ENCODE measurements at places on chromosomes 11 and 22.

DNA sequence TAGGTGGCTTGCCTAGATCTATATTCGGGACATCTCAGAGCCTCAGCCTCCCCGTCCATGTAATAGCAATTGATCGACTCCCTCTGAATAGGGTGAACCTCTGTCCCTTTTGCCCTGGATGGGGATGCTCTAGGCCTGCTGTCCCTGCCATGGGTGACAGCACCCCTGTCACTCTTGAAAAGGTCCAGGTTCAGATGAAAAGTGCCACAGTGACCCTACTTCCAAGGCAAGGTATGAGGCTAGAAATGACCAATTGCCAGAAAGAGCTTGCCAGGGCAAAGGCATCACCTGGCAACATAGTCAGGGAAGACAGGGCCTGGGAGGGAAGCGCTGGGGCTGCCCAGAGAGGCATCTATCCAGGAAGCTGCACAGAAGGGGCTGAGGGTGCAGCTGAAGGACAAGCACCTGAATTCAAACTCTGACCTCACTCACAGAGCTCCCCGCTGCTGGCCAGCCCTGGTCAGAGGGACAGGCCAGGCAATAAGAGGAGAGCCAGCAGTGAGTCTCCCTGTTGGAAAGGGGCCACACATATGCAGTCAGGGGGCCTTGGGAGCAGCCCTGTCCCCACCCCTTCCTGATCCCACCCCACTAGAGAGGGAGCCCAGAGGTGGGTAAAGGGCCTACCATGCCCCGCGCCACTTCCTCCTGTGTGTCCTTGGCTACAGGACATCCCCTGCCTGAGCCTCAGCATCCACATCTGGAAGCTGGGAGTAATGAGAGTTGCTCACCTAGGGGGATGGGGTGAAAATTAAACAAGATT lies 9.0 kb upstream of the APOBEC3A start:
- no peak for DNase-seq

DNA sequence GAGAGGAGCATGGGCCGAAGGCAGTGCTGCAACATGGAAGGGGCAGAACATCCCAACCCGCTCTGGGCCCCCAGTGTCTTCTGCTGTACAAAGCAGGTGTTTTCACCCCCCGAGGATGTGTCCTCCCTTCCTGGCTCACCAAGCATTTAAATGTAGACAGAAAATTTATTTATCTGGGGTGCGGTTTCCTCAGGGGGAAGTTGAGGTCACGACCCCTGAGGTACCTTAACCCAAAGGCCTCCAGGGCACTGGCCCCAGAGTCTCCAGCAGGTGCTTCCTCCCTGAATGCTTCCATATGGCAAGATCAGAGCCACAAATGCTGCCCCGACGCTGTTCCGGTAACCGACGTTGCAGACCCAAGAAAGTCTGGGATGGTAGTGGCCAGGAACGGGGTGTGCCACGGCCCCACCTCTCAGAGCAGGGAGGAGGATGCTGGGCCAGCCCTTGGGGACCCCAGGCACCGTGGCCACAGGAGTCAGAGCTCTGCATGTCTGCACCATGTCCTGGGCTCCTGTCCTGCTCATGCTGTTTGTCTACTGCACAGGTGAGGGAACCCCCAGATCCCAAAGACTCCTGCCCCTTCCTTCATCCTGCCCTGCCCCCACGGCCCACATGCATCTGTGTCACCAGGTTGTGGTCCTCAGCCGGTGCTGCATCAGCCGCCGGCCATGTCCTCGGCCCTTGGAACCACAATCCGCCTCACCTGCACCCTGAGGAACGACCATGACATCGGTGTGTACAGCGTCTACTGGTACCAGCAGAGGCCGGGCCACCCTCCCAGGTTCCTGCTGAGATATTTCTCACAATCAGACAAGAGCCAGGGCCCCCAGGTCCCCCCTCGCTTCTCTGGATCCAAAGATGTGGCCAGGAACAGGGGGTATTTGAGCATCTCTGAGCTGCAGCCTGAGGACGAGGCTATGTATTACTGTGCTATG lies at the start of gene VPREB1:
Gene VPREB1, plus strand, starts transcription at position 471 of the 935 bp plus-strand sequence. Its CDS starts 28 bp downstream, at position 499.
- no peak for DNase-seq

DNA sequence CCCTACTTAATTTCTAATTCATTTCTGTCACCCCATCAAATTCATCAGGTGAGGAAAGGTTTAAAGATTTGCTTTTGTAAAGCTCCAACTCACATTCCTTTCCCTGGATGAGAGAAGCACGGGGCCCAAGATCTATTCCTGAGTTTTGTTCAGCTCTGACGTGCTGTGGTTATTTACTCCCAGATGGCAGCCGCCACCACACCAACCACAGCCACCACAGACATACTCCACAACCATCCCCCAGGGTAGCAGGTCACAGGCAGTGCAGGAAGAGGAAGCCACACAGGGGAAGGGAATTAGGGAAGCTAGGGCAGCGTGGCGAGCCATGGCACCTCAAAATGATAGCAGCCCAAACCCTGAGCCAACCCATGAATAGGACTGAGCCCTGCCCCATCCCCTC lies 63.5 kb upstream of the CSNK2A3 start:
- peak; percentile 3 for DNase-seq

DNA sequence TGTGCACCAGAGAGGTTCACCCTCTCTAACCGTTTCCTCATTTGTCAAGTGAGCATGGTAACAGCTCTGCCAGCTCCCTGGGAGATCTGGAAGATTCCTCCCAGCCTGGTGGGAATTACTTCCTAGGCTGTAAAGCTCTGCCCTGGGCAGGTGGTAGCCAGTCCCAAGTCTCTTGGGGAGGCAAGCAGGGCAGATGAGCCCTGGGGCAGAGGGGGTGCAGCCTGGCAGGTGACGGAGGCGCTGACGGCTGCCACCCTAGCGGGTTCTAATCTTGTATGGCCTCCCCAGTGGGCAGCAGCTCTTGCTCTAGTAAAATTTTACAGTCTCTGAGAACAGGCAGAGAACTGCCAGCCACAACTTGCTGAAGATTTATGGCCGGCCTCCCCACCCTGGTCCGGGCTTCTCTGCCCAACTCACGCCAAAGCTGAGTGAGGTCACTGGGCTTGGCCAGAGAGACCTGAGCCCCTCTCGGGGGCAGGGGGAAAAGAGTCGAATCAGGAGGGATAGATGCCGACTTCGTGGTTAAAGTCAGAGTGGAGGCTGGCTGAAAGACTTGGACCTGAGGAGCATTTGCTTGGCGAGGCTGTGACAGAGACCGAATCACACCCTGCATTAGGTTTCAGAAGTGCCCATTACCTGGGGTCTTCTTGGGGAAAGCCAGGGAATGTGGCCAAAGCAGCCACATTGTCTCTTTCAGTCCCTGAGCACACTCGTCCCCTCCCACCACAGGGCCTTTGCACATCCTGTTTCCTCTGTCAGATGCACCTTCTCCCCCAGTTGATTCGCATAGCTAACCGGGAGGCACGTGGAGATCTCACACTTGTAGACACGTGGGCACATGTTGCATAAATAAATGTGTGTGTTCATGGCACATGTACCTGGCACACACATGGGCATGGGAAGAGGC lies 188.2 kb downstream of the MN1 start:
- DNase-seq = no peak

DNA sequence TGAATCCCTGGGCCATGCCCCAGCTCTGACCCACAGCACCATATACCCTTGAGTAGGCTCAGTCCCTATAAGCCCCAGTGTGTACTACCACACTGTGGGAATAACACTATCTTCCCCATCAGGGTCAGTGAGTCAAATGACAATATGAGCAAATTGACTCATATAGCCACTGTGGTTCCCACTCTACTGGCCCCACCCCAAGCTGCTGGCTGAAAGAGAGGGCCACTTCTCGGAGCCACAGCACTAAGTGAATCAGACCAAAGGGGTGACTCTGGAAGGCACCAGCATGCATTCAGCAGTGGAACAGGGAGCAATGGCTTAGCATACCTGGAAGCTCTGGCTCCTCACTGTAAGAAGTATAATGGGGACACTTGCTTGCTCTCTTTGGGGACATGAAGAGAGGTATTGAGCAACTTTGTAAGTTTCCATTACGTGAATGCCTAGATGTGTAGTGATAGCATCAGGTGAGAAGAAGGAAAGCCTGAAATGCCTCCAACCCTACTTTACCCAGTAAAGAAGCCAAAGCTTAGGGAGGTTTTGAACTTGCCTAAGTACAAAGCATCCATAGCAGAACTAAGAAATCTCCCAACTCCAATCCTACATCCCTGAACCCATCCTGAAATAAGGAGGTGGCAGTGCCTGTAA lies 13.5 kb downstream of the CD59 start:
- DNase-seq = peak; percentile 65
